T47D (cell line): ENCODE measurements at places on chromosomes 7 and 10.

- DNase-seq = no peak
These were observed 289.0 kb downstream of the TNS3 start for GRCh38 chr7:47292832-47293309.

DNA sequence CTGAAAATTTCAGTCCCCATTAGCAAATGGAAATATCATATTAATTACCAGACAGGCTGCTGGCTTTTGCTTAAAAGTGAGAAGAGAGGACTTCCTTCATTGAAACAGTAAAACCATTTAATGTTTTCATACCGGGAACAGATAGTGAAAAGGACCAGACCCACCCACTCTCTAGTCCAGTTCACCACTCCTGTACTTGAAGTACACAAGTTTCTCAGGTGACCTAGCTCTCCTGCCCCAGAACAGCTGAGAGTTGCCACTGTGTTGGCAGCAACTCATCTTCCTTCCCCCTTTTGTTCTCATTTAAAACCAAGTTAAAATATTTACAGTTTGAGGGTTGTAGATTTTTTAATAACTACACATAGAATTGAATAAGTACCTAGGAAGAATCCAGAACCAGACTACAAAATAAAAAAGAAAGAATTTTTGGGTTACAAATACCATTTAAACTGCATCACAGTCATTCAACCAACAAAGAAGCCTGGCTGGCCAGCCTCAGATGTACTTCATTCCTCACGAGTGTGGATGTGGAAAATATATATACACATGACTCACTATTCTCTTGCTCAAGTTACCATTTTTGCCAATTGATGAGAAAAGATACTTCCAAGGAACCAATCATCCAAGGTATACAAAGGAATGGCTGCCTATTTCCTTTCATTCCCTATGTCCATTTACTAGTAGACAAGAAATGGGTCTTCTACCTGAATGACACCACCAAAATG, 68.1 kb downstream of the VPS41 start:
- no peak for DNase-seq

- DNase-seq = no peak
These were observed 34.1 kb downstream of the REEP3 start for GRCh38 chr10:63555330-63555729.

DNA sequence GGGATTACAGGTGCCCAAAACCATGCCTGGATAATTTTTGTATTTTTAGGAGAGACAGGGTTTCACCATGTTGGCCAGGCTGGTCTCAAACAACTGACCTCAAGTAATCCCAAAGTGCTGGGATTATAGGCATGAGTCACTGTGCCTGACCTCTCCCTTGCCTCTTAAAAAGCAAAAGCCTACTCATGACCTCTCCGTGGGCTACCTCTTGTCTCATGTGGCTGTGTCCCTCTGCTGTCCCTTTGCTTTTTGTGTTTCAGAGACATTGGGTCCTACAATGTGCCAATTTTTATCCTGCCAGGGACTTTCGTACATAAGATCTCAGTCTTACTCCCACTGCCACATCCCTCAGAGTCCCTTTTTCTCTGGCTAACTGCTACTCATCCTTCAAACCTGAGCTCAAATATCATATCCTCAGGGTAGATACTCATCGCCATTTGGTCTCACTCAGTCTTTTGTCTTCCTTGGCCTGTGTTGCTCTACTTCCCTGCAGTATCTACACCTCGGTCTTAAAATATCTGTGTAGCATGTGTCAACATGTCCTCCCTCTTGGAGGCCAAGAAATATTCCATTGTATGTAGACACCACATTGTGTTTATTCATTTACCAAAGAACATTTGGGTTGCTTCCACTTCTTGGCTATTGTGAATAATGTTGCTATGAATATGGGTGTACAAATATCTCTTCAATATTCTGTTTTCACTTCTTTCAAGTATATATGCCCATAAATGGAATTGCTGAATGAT, 465.0 kb upstream of the KLF6 start:
- no peak for DNase-seq

DNA sequence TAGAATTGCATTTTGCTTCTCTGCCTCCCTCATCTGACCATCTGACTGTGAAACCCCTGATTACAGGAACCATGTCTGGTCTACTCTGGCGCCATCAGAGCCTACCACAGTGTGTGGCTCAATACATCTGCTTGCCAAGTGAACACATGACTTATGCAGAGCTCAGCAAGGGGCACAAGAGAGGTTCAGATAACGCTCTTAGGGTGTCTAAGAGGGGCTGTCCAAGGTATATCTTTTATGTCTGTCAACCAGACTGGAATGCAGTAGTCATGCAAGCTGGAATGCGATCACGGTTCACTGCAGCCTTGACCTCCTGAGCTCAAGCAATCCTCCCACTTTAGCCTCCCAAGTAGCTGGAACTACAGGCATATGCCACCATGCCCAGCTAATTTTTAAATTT, 10.3 kb upstream of the RRP12 start:
- no peak for DNase-seq

- DNase-seq = peak; percentile 70
These were observed at the start of gene CDK14 for GRCh38 chr7:90595801-90596670. Gene CDK14 (plus strand): TSS chr7:90596321. CDS start chr7:90596628, 307 bp downstream.

- DNase-seq = no peak
These were observed 11.1 kb upstream of the CPA1 start for GRCh38 chr7:130369110-130369711.

- DNase-seq = no peak
These were observed 71.2 kb downstream of the ALOX5 start for GRCh38 chr10:45444976-45445898.

DNA sequence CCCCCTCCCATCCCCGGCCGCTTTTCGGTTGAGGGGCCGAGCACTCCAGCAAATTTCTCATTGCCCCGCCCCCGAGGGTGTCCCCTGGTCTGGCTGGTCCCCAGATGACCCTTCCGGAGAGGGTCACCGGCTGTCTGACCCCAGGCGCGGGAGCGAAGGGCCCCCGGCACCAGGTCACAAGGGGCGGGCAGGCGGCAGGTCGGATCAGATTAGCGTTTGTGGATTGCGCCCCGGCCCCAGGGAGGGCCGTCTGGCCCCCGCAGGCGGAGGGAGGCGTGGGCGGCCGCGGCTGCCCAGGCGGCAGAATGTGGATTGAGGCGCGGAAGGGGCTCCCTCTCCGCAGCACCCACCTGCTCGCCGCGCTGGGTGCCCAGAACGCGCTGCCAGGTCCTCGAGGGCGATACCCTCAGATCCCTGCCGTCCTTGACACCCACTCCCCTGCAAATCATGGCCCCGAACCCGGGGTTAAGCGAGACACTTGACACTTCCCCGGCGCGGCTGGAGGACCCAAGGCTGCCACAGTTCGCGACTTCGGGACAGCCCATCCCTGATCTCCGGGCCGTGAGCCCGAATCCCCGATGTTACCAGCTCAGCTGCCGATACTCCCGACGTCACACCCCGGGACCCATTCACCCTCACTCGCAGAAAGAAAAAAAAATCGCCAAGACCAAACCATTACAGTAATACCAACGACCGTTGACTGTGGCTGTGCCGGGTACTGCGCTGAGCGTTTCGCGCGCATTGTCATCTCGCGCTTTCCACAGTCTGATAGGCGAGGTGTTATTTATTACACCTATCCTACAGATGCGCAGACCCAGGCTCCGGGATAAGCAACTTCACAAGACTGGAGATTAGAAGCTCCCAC, 953 bp downstream of the NODAL start:
- DNase-seq = no peak

DNA sequence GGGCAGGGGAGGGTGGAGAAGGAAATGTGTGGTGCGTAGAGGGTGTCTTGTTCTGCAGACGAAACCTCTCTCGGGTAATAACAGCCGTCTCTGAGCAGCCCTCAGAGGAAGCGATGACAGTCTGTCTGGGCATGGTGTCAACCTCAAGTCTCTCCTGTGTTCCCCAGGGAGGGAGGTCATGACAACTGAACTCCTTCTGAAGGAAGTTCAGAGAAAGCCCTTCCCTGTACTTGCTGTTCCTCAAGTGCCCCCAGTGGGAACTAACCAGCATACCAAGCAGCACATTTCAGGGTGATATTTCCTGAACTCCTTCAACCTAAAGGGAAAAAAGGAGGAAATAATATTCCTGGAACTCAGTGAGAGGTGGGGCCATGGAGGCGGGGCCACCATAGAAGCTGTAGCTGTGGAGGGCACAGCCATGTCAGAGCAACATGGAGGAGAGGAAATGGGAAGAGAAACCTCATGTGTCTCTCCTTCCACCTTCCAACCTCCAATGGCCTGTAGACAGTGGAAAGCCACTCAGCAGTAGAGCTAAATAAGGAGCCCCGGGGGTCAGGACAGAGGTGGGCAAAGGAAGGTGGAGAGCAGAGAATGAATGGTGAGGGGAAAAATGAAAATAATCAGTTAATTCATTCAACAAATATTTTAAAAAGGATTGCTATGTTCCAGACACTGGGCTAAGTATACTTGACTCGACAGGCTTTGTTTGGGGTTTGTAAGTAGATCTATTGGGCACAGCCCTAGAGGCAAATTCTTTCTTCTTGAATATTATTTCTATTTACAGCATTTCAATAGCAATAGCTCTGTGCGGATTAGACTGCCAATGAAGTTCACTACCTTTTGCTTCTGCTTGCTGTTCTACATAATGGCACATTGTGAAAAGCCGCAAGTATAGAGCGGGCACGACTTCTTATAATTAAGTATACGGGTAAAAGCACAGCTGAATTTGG, 61.0 kb upstream of the AOAH start:
- no peak for DNase-seq

DNA sequence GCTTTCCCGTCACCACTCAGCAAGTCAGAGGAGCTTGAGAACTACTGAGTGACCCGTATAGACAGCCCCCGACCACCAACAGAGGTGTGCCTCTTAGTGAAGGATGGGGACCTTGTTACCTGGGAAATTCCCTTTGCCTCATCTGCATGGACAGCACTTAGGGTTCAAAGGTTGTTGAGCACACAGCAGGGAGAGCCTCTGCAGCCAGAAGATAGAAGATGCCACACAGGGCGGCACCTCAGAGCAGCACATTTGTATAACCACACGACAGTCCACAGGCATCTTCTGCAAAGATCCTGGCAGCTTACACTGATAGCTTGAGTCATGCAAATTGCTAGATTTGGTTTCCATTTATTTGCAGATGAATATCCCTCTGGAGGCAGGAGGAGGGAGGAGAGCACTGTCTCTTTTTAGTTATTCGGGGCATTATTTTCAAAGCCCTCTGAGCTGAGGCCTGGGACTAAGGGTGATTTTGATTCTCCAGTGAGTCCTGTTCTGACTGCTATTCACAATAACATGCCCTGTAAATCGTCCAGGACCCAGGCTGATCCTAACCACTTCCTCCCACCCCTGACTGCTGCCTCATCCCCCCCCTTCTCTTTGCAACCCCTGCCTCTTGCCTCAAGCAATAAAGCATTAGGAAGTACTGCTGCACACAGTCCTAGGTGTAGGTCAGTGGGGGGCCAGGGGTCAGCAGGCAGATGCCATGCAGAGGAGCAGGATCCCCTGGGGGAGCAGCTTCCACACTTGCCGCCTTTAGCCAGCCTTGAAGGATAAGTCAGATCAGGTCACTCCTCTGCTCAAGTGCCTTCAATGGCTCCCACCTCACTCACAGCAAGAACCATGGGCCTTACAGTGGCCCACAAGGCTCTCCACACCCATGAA, 24.6 kb upstream of the INMT start:
- DNase-seq = no peak

- no peak for DNase-seq
These were observed 506.6 kb upstream of the POT1 start for GRCh38 chr7:125436220-125436619.

- no peak for DNase-seq
These were observed 216.8 kb downstream of the TCERG1L start for GRCh38 chr10:131094527-131095312.

GRCh38 chr7:101542527-101543241, 86.4 kb downstream of the MYL10 start:
- peak; percentile 64 for DNase-seq

DNA sequence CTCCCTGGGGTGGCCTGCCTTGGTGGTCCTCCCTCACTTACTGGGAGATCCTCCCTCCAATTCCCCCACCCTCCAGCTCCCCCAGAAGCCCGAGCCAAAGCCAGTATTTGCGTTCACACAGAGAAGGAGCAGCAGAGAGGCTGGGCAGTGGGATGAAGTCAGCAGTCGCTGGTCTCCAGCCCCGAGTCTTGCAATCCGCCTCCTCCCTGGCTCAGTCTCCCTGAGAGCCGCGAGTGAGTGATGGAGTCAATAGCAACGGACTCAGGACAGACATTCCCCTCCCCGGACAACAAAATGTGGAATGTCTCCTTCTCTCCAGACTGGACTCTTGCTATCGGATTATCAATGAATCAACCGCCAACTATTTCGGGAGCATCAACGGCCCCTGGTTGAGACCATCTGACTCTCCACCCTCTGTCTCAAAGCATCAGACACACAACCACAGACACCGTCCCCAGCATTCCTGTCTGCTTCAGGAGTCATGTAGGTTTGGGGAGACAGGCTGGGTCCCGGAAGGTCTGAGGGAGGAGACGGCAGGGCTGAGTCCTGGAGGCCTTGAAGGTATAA, 178.4 kb downstream of the SH3PXD2A start:
- no peak for DNase-seq

DNA sequence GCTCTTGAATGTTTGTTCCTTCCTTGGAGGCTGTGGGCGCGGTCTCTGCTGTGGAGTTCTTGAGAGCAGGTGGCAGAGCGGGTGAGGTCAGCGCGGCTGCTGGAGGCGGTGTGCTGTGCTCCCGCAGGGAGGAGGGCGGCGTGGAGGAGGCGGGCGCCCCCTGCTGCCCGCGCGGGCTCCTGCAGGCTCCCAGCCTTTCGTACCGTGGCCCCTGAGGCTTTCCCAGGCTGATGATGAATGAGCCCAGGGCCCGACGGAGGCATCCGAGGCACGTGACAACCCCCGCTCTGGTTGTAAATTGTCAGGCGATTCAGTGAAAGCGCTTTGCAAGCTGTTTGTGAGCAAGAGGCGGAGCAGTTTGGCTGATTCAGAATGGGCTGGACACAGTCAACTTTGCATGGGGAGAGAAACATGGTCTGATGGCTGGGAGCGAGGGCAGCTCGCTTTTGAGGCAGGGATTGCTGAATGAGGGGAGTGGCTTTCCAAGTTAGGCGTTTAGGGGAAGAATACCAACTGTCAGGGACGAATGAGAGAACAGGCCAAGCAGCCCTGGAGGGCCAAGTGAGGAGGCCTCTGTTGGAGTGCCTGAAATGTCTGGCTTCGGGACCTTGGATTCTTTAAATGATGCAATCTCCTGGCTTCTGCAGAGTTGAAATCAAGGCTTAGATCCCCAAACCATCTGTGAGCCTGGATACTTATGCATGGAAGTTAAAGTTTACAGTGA, 46.6 kb downstream of the CDHR3 start:
- peak; percentile 81 for DNase-seq
